ENCODE measurements at places on chromosomes 5 and 9.

GRCh38 chr5:26625099-26625498 lies 413.3 kb downstream of the CDH9 start:
- DNase-seq, result no peak

- DNase-seq, result no peak
Measured at GRCh38 chr9:116286297-116286696, 132.7 kb downstream of the PAPPA start.

GRCh38 chr5:14584848-14585247 lies 3.3 kb downstream of the OTULINL start:
- no peak for DNase-seq

DNA sequence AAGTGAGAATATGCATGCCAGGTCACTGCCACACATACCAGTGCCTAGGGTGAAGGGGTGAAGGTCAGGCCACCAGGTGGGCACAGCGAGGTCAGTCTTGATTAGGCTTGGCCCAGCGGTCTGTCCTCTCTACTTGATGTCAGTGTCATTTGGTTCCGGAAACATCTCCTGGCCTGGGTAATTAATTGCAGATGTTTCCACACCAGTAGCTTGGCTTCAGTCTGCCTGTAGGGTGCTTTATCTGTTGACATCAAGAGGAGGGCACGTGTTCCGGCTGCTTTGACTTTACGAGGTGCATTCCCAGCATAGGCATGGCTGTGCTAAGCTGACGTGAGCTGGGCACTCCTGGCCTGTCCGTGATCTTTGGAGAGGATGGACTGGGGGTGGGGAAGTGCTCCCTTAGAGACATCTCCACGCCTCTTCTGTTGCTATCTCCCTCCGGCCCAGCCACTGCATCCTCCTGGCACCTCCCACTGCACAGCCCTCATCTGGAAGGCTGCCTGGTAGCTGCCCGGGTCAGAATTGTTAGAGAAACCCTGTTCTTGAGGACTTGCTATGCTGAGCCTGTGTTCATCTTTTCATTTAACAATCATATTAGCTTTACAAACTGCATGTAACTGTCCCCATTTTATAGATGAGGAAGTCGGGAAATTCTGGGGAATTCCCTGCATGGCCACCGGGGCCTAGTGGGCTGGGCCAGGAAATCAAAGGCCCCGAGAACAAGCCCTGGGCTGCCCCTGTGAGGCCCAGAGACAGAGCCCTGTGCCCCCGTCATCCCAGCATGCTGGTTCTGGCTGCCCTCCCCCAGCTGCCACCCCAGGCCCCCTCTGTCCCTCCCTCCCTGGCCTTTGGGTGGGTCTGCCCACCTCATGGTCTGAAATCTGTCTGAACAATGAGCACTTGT lies 29.1 kb downstream of the JADE2 start:
- peak; percentile 35 for DNase-seq

GRCh38 chr9:18324928-18325745 lies 148.8 kb upstream of the ADAMTSL1 start:
- no peak for DNase-seq

GRCh38 chr9:83062651-83063527 lies at the start of gene RASEF:
Gene RASEF (minus strand): TSS chr9:83063142. CDS start chr9:83062867, 275 bp downstream.
- DNase-seq, result no peak

GRCh38 chr5:147831465-147831864 lies at the start of gene SPINK1:
Gene SPINK1 (minus strand): TSS chr5:147831671. CDS start chr5:147831577, 94 bp downstream.
- no peak for DNase-seq

- DNase-seq, result no peak
Measured at GRCh38 chr5:71528206-71528605, 58.9 kb upstream of the MCCC2 start.

DNA sequence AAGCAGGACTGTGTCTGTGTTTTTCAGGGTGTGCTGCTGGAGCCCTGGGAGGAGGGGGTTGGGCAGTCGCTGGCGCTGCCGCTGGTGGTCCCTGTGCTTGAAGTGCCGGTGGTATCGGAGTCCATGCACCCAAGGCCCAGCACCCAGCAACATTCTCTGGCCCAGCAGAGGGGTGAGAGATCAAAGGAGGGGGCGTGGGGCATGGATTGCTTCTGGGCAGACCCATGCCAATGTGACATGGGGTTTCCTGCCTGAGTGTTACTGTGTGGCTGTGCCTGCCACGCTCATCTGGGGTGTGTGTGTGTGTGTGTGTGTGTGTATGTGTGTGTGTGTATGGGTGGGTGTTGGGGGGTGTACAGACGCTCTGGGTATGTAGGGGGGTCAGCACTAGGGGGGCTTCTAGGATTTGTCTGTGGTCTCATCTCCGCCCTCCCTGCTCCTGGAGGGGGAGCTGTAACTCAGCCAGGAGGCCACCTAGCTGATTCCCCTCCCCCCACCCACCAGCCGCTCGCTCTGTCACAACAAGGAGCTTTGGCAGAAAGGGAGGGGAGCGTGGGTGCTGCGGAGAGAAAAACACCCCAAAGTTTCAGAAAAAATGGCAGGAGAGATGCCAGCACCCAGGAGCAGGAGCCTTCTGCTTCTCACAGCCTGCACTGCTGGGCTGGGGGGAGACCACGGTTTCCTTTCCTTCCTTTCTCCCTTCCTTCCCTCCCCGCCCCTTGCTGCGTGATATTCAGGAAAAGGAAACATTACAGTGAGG lies 35.9 kb upstream of the HSPA9 start:
- DNase-seq, result peak; percentile 56

DNA sequence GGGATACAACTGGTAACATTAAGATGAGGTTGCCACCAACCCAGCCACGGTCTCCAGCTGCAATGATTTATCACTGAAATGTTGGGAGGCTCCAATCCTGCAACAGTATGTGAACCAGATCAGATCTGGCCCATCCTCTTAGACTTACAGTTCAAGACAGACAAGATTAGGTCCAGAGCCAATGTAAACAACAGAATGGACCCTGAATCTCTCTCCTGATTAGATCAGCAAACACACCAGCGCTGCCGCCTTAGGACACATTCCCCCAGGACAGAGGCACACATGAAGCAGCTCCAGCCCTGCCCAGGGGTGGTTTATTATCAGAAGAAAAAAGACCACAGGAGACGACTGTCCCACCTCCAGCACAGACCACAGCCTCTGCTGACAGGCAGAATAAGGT lies 82.1 kb downstream of the SLIT3 start:
- DNase-seq, result no peak

DNA sequence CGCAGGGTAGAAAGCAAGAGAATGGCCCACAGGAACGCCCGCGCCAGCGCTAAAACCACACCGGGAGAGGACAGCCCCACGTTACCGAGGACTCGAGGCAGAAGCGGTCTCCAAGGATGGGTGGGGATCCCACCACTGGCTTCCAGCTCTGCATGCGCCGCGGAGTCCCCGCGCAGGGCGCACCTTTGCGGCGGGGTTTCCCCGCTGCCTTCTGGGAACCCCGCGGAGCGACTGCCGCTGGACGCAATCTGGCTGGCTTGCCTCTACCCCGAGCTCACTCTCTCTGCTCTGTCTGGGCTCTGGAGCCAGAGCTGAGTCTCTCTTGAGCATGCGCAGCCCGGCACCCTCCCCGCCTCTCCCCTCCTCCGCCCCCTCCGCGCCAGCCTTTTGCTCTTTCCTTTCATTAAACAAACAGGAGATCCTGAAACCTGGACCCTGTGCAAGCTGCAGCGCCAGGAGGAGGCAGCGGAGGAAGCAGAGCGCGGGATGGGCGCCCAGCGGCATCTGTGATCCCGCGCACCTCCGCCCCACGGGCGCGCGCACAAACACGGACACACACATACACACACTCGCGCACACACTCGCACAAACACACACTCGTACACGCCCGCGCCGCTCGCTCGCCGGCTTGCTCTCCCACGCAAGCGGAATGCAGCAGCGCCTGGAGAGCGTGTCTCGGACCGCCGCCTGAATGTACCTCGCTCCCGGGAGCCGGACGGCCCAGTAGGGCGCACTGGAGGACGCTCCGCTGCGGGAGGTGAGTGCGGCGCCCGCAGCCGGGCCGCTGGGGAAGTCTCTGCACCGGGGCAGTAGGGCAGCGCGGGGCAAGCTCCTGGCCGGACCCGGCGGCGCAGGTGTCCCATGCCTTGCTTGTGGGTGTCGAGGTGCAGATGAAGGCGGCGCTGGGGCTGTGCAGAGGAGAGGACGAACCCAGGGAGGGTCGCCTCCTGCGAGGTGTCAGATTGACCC lies at the start of gene PLPPR1:
Gene PLPPR1 (plus strand): TSS at position 382 of the 969 bp plus-strand sequence.
- DNase-seq, result peak; percentile 39

GRCh38 chr5:67058998-67059743 lies 137.4 kb downstream of the CD180 start:
- no peak for DNase-seq

- no peak for DNase-seq
Measured at GRCh38 chr5:146751781-146752401, 126.7 kb downstream of the PPP2R2B start.

- DNase-seq, result no peak
Measured at GRCh38 chr5:135033901-135034235, at the start of gene PITX1. Gene PITX1 (minus strand): TSS chr5:135034228. CDS start chr5:135033881, 347 bp downstream.

- DNase-seq, result no peak
Measured at GRCh38 chr5:135678640-135679268, 100.0 kb upstream of the CXCL14 start.

GRCh38 chr9:35229779-35230143 lies 68.0 kb downstream of the UNC13B start:
- no peak for DNase-seq

DNA sequence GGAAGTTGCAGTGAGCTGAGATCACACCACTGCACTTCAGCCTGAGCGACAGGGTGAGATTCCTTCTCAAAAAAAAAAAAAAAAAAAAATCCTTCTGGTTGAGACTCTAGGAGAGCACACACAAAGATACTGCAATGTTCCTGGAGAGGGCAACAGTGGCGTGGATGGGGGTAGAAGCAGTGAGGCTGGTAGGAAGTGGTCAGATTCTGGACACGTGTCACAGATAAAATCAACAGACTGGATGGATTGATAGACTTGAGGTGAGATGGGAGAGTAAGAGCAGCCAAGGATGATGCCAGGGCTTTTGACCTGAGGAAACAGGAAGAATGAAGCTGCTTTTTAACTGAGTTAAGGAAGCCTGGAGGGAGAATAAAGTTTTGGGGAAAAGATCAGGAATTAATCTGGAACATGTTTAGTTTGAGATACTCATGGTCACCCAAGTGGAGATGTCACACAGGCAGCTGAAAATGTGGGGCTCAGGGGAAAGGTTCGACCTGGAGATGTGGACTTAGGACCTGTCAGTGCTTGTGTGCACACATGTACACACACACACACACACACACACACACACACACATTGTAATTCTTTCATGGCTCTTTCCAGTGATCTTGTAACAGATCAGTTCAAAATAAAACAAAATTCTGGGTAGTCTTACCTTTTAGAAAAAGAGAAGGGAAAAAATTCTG lies 88.1 kb downstream of the FANCC start:
- DNase-seq, result no peak
